ENCODE measurements at places on chromosomes 6 and 20.

GRCh38 chr6:34412016-34412415, 13.9 kb downstream of the RPS10 start:
- DNase-seq: no peak

- DNase-seq: peak; percentile 65
Observed at GRCh38 chr6:37705239-37706051, 7.8 kb upstream of the MDGA1 start.

DNA sequence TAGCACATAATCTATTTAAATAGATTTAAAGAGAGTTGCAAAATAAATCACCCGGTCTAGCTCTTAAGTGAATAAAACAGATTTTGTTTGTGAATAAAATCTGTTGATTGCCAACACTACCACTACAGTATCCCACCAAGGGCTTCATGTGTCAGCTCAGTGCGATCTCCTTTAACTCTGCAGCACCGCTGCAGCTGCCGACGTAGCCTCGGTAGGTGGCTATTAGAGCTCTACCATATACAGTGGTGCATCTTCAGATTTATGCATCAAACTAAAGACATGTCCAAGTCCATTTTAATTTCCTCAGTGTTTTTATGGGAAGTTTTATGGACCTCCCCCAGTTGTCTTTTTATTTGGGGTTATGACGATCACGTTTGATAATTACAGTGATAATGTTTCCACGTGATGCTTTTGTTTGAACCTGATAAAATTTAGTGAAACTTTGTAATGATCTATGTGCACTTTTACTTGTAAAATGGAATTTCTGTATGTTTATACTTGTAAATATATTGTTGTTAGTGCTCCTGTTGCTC, 26.7 kb downstream of the ECI2 start:
- no peak for DNase-seq

DNA sequence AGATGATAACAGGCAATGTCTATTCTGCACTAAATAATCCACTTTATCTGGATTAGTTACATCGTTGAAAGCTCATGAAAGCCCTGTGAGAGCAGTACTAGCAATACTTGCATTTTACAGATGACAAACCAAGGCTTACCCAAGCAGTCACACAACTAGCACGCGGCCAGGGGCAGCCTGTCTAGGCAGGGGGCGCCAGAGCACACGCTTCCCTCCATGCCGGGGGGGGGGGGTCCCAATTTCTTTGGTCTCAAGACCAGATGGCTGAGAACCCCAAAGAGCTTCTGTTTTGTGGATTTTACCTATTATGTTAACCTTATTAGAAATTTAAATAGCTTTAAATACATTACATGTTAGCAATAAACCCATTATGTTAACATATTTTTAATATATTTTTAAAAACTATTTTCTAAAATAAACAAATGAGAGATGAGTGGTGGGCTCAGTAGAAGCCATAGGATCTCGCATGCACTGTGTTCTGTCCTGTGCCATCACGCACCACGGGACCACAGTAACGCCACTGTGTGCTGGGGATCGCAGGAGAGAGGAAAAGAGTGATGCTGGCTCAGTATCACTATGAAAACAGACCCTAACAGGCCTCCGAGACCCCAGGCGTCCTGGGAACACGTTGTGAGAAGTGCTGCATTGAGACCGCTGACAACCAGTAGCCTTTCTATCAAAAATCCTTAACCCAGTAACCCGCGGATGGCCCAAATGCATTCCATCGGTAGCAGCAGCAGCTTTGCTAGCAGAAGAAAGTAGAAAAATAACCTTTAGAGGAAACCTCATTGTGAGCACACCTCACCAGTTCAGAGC, 5.3 kb upstream of the PRR18 start:
- no peak for DNase-seq

- DNase-seq: no peak
Observed at GRCh38 chr6:88895911-88896310, 67.5 kb downstream of the RNGTT start.

DNA sequence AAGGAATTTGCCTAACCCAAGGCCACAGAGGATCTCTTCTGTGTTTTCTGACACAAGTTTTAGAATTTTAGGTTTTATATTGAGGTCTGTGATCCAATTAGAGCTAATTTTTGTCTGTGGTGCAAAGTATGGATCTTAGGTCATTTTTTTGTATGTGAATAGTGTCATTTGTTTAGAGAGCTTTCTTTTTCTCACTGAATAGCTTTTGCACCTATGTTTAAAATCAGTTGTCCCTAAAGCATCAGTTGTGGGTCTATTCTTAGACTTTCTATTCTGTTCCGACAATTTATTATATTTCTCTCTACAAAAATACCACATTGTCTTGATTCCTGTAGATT, 341 bp upstream of the MCM9 start:
- no peak for DNase-seq

DNA sequence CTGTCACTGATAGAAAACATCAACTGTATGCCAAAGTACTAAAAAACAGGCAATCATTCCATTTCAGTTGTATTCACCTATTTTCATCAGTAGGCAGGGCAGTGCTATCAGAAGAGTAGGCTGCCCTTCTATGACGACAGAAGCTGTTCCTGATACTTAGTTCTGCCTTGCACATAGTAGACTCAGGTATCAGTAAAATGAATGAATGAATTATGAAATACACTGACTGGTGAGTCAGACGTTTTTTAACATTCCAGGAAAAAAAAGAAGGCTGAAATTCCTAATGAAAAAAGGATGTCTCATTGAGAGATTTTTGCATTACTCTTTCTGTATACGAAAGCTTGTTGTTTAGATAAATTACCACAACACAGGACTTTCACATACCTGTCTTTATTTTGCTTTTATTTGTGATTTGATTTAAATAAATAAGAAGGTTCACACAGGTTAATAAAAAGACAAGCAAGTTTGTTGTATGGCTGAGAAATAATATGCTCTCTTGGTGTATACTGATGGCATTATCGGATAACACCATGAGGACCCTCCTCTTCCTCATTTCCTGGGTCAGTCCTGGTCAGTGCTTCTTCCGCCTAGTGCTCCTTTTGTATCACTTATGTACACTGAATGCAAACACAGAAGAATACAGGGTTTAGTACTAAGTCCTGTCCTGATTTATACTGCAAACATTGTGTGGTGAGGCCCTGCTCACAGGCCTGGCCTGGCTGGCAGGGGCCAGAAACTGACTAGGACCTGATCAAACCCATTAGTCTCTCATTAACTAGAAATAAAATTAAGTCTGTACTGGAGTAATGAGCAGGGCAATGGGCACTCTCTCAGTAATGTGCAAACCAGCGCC, 39.4 kb upstream of the SPDEF start:
- DNase-seq: no peak

DNA sequence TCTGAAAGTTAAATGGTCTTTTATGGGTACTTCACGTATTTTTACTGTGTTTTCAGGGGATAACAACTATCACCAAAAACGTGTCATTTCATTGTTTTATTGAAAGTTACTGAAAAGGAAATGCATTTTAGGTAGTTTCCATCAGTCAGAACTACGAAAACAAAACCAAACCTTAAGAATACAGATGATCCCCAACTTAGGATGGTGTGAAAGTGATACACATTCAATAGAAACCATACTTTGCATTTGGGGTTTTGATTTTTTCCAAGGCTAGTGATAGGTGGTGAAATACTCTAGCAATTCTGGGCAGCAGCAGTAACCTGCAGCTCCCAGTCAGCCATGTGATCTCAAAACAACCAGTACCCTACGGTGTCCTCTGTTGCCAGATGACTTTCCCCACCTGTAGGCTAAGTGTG, 25.9 kb upstream of the EFHC1 start:
- DNase-seq: no peak

GRCh38 chr20:36866164-36866563, 9.8 kb upstream of the TLDC2 start:
- no peak for DNase-seq

DNA sequence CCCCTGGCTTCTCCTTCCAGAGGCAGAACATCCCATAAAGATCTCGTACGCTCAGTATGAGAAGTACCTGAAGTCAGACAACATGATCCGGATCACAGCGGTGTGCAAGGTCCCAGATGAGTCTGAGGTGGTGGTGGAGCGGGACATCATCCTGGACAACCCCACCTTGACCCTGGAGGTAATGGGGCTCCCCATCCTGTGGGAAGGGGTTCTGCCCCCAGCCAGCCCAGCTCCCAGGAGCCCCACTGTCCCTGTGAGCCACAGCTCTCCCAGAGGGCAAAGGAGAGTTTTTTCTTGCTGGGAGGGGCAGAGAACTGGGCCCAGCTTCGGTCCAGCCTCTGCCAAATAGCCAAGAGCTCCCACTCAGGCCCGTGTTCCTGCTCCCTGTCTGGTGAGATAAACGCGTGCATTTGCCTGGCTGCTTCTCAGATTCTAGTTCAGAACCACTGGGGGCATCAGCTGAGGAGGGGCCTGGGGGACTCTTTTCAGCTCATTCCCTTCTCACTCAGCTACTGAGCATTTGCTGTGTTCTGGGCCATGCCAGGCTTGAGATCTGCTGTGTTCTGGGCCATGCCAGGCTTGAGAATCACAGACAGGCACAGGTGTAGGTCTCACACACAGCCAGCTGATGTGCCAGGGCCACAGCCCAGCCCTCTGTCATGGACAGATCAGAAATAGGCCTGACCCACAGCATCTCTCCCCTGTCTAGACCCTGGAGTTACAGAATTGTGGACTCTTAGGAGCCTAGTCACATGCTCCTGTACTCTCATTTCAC, 39.5 kb downstream of the TGM3 start:
- DNase-seq: peak; percentile 14

- DNase-seq: no peak
Observed at GRCh38 chr6:2240961-2241360, 4.4 kb downstream of the GMDS start.

GRCh38 chr6:11328613-11329247, 96.3 kb upstream of the NEDD9 start:
- DNase-seq: no peak

DNA sequence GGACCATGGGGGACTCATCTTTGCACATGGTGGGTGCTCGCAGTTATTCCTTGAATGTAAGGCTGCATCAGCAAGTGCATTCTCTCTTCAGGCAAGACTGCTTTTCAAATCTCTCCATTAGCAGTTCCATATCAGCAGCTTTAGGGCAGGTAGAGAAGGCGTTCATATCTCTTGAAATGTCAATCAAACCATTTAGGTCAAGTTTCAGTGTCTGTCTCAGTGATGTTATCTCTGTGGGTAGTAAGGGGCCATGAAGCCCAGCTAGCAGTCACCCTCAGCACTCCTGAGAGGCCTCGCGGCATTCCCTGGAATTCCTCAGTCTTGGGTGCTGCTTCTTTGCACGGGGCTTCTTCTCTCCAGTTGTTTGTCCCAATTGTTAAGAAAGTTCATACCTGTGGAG, 24.2 kb downstream of the FARS2 start:
- no peak for DNase-seq

- no peak for DNase-seq
Observed at GRCh38 chr6:133099573-133099972, 141.6 kb upstream of the EYA4 start.
